ENCODE measurements at places on chromosomes 6 and 20. TPM values are rescaled to one million over a fixed set of nuclear protein-coding genes. Genes with fewer than 3 reads are reported as not detected.

- DNase-seq: no peak
Measured at GRCh38 chr20:1857466-1857865, 37.7 kb upstream of the SIRPA start.

GRCh38 chr6:28738396-28738765, 185.4 kb downstream of the TRIM27 start:
- no peak for DNase-seq

GRCh38 chr20:19288636-19289035, 76.2 kb downstream of the SLC24A3 start:
- DNase-seq: no peak

DNA sequence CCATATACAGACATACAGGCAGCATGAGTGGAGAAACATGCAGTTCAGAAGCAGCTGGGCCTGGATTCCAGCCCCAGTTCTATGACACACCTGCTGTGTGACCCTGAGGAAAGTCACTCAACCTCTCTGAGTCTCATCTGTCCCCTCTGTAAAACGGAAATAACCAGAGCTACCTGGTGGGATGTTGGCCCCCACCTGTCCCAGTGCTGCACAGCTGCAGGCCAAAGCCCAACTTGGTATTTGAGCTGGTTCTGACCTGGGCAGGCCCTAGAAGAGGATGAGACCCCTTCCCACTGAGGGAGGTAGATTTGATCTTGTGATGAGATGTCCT, 55.5 kb downstream of the PPP1R16B start:
- peak; percentile 30 for DNase-seq

TGM2 gene
- polyA plus RNA-seq: 193 TPM

DNA sequence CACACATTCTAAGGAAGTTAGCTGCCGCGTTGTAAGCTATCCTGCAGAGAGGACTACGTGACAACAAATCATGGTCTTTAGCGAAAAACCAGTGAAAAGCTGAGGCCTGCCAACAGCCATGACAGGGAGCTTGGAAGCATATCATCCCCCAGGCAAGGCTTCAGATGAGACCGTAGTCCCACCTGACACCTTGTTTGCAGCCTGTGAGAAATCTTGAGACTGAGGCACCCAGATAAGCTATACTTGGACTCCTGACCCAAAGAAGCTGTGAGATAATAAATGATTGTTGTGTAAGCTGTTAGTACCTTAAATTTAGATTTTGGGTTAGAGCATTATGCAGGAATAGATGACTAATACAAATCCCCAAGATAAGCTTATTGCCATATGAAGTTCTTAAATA, 45.4 kb upstream of the SENP6 start:
- no peak for DNase-seq

GRCh38 chr6:52162940-52163908, 23.0 kb upstream of the IL17A start:
- no peak for DNase-seq

GRCh38 chr20:6388671-6389197, 265.9 kb upstream of the FERMT1 start:
- DNase-seq: no peak

GRCh38 chr20:10167594-10167993, 51.0 kb upstream of the SNAP25 start:
- DNase-seq: no peak

SNTA1 gene
- polyA plus RNA-seq: 46.3 TPM

DNA sequence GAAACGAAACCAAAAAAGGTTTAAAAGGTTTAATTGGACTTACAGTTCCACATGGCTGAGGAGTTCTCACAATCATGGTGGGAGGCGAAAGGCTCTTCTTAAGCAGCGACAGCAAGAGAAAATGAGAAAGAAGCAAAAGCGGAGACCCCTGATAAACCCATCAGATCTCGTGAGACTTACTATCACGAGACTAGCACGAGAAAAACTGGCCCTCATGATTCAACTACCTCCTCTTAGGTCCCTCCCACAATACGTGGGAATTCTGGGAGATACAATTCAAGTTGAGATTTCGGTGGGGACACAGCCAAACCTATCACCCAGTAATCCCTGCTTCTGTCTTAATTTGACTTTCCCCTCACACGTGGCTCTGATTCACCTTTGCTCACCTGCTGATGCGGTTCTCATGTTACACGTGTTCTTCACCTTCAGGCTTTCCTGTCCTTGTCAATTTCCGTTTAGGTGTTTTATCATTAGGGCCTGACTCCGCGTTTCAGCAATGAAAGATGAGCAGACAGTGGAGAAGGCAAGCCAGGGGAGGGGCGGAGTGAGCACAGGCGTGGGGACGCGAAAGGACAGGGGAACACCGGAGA, 57.1 kb downstream of the AGPAT4 start:
- DNase-seq: no peak

- DNase-seq: no peak
Measured at GRCh38 chr20:19765913-19766312, 7.9 kb downstream of the RIN2 start.

DNA sequence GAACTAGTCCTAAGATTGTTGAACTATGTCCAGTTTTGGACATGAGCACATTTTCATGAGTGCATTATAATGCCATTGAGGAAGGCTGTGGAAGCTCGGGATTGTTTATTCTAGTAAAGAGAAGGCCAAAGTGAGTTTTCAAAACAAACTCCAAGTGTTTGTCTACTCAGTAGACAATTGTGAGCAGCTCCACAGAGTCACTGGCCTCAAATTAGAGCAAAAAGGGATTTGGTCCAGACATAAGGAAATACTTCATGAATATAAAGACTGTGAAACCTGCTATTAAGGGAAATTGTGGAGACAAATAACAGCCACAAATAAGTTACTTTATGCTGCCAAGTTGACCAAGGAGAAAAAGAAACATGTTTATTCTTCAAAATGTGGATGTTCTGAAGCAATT, 42.6 kb upstream of the PREP start:
- DNase-seq: no peak

DNA sequence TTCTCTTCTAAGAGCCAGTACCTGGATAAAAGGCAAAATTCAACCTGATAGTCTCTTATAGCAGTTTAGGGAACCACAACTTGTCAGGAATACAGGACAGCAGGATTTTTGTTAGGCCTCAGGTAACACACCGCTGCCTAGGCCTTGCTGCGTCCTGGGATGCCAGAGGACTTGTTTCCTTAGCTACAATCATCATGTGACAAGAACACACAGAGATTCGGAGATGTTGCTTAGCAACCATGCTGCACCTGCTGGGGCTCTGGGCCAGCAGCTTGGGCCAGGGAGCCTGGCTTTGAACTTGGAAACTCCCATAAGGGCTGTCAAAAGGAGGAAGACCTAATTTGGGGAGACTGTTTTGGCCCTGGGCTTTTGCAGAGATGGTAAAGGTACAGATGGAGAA, 36.1 kb upstream of the CHD6 start:
- DNase-seq: no peak

GRCh38 chr6:20266851-20267608, 54.8 kb upstream of the MBOAT1 start:
- no peak for DNase-seq

GRCh38 chr6:153070756-153071155, 60.3 kb downstream of the RGS17 start:
- no peak for DNase-seq

DNA sequence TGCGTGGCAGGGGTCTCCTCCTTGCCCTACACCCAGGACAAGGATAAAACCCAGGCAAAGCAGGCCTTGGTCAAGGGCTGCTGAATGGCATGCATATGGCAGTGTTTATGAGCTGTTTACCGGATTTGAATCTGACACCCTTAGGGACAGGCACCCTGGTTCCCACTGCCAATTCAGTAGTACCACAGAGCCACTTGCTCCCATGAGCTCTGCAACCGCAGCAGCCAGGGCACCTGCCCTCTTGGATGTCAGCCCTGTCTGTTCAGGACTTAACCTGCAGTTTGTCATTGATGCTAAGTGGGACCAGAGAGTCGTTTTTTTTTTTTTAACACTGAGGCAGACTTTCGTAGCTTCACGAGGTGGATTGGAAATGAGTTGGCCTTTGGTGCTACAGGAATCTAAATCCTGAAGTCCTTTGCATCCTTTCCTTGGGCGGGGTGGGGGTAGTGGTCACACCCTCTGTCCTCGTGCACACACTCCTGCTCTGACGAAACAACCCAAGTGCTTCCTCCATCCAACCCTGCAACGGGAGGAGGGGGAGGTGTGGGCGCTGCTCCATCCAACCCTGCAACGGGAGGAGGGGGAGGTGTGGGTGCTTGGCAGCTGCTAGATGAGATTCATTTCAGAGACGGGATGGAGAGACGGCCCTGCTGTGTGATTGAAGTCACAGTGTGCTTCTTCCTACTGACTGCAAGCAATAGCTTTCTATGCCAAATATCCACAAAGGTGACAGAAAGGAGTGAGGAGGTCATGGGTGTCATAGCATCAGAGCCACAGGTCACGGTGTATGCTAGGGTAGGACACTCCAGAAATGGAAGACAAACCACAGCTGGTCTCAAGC, 166.5 kb downstream of the SMOC2 start:
- peak; percentile 43 for DNase-seq

GRCh38 chr6:548517-548916, 108.4 kb downstream of the HUS1B start:
- no peak for DNase-seq

HMGCLL1 gene
- polyA plus RNA-seq: 0.50 TPM

GRCh38 chr6:25456249-25457040, 177.3 kb downstream of the CARMIL1 start:
- no peak for DNase-seq

GRCh38 chr6:69337311-69337710, 459.5 kb downstream of the LMBRD1 start:
- no peak for DNase-seq

SLC35F1 gene
- polyA plus RNA-seq: 0.59 TPM

DNA sequence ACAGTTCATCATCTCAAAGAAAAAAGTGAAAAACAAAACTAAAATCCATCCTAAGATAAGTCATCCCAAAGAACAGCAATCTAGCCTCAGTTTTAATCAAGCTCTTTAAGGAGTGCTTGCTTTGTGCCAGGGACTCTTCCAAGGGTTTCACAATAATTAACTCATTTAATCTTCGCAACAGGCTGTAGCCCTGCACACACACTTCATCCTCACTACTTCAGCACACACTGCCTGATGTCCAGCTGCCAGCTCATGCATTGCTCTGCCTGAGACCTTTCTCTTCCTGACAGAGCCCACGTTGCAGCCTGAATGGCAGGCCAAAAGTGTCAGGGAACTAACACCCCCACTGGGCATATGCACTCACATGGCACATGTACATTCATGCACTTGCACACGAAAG, 21.2 kb upstream of the PTPRT start:
- no peak for DNase-seq

DNA sequence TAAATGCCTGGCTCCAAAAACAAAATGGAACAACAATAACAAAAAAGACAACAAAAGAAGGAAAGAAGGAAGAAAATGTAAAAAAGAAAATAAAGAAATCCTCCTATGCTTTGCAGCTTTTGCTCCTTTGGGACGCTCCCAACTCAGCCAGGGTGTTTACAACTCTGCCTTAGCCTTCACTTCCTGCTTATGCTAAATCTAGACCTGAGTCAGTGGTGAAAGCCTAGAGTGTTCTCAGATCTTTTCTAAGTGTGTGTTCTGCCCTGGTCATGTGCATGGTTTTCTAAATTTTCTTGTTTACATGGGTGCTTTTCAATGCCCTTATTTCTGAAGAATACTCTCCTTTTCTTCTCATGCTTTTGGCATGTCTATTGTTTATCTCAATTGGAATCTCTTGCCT, 19.5 kb upstream of the GRM1 start:
- no peak for DNase-seq

VSX1 gene
- polyA plus RNA-seq: not detected

DNA sequence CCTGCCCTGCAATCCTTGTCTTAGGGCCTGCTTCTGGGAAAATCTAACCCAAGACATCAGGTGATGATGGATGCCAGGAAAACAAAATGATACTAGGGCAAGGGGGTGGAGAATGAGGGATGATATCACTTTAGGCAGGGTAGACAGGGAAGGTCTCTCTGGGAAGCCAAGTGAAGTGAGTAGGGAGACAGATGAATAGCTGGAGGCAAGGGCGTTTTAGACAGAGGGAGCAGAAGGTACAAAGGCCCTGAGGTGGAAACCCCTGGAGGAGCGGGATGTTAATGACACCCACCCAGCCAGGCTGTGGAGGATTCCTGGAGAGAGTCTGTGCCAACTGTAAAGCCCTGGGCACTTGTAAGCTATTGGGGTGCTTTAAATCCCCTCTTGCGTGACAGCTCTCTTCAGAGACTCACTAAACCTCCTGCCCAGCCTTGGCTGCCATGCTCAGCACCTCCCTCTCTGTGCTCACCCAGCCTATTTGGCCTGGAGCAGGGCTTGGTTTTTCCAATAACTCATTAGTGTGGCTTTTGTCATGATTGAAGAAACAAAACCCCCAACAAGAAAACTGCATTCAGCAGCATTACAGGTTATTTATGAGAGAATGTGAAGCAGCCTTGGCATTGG, 12.4 kb upstream of the MDGA1 start:
- no peak for DNase-seq

MAPK13 gene
- 2.2 TPM for polyA plus RNA-seq

- DNase-seq: no peak
Measured at GRCh38 chr20:11849270-11849915, 68.3 kb upstream of the BTBD3 start.

RBM24 gene
- polyA plus RNA-seq: 1.5 TPM

DNA sequence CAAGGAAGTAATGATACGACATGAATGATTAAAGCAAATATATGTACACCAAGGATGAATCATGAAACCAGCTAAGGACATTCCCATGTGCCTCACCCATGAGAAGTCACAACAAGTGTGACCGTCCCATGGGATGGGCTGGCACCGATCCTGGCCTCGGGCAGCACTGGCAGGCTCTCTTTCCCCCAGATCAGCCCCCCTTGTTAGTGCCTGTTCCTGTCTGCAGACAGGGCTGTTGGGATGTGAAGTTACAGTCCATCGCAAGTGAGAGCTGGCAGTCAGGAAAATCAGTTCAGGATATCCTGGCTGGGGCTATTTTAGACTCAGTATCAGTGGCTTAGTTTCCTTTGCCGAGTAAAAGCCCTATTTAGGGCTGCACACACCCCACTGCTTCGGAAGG, 129.2 kb upstream of the SNX9 start:
- no peak for DNase-seq

DNA sequence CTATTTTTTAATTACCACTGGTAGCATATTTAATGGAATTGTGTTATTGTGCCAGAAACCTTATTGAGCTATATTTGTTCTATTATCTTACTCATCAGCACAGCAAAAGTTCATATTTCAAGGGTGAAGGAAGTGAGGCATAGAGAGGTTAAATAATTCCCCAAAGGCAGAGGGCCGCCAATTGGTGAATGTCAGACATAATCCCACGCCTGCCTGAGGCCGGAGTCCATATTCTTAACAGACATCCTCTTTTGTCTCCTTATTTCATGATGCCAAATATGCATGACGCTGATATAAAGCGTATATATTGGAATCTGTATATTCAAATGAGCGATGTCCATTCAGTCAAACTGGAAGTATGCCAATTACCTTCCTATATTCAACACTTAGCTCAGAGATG, 505.0 kb upstream of the SLC35B3 start:
- no peak for DNase-seq

DNA sequence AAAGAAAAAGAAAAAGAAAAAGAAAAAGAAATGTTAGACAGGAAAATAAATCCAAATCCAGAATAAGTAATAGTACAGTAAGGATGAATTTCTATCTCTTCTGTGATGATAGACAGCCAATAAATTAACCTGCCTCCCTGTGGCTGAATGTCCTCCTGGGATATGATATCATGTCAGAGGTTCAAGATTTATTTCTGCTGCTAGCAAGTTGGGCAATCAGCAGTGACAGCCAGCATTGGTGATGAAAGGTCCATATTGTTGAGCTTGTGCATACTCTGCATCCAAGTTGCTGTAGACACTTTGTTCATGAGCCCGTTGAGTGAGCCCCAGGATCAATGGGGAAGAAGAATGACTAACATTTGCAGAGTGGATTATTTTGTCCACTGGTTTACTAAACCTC, 44.9 kb upstream of the CEP85L start:
- DNase-seq: no peak

GRCh38 chr6:37903351-37904340, 84.1 kb downstream of the ZFAND3 start:
- DNase-seq: no peak
